ENCODE measurements at places on chromosomes 3 and 15. TPM values are rescaled to one million over a fixed set of nuclear protein-coding genes. Genes with fewer than 3 reads are reported as not detected.

CNTN6 gene
- total RNA-seq: not detected

HDAC11 gene
- 11.9 TPM for total RNA-seq

DAPK2 gene
- total RNA-seq: 0.36 TPM

LDHAL6B gene
- not detected for total RNA-seq
